ENCODE measurements at places on chromosomes 1 and 21.

DNA sequence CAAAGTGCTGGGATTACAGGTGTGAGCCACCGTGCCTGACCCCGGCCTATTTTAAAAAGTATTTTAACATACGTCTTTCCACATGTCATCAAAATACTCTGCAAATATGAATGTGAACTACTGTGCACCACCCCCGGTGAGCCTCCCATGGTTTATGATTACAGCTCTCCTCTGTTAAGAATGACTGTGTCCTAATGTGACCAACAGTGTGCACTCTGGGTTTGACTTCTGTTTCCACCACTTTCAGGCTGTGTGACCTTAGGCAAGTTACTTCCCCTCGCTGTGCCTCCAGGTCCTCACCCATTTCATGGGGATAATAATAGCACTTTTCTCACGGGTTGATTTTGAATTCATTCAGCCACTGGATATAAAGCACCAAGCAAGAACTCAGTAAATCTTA lies 14.7 kb downstream of the AMPD2 start:
- no peak for DNase-seq

DNA sequence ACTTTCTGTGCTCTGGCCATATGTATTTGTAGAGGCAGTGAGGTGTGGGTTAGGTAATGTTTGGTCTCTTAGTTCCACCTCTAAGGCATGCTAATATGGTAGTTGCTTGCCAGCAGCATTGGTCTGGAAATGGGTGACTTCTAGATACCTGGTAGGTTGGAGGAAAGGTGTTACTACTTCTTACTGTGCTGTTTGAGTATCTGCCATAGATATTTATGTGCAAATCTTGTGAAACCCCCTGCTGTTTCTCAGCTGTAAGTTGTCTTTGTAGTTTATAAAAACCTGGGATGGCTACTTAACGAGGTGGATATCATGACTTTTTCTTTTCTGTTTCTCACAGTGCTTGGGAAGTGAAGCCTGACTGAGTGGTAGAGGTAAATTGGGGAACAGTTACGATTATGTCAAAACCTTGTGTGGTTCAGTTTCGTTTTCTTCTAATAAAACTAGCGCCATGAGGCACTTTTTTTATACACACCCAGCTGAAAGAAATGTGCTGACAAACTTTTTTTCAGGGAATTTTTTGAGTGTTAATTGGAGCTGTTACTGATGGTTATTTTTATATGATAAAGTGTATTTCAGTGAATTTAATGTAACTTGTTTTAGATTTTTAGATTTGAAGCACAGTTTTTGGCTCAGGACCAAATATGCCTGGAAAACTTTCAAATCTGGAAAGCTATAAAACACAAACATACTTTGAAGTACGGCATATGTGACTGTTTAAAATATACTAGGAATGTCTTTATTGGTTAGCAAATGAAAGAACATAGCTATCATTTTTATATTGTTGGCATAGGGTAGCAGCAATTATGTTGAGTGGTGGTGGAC lies 42.1 kb downstream of the CAMSAP2 start:
- DNase-seq, result no peak

DNA sequence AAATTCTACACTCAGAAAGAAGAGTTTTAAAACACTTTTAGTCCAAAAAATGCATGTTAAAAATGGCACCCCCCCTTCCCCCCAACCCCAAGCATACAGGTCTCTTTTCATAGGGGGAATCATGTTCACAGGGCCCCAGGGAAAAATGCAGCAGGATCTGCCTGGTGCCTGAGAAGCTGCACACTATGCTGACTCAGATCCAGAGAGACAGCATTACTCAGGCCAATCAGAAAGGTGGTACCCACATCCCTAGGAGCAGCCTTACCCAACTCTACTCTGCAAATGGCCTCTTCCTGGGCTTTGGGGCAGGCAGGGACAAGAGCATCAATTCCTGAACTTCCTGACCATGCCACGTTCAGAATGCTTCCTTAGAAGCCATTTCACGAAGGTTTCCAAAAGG lies 119.0 kb downstream of the HIVEP3 start:
- DNase-seq, result no peak

DNA sequence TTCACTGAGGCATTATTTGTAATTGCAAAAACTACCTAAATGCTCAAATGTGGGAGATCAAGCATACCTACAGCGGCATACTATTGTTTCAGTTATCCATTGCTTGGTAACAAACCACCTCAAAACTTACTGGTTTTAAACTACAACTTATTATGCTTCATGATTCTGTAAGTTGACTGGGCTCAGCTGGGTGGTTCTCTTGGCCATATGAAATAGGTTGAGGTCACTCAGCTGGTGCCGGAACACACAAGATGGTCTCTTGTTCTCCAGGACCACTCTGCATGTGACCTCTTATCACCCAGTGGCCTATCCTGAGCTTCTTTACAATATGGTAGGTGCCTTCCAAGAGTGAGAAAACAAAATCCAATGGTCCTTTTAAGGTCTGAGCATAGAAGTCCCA lies 195.4 kb upstream of the FGGY start:
- no peak for DNase-seq

- DNase-seq, result no peak
Observed at GRCh38 chr1:171107262-171107940, 16.7 kb downstream of the FMO3 start.

DNA sequence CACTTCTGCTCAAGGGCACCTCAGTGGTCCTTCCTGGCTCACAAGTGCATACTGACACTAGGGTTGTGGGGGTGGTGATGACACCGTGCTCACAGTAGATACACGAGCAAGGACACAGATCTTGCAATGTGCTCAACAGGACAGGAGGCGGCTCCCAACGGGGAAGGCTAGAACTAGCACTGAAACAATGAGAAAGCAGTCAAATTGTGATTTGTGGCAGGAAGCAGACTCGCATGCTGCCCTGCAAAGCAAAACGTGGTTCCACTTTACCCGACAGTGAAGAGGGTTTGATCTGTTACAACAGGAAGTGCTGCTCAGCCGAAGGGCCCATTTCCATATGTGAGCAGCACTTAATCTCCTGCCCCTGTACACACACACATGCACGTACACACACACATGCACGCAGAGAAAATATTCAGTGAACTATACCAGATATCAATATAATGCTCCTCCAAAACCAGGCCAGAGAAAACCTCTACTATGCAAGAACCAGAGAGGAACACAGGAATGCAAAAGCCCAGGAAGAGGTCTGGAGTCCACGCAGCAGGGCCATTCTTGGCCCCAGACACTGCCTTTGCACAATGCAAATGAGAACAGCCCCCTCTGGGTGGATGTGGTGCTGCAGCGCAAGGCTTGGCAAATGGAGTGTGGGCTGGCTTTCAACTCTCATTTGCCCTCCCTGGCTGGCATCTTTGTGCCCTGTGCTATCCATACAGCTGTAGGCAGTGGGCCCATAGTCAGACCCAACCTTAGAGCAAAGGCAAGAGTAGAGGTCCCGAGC lies 47.1 kb downstream of the KANK4 start:
- DNase-seq, result peak; percentile 29

DNA sequence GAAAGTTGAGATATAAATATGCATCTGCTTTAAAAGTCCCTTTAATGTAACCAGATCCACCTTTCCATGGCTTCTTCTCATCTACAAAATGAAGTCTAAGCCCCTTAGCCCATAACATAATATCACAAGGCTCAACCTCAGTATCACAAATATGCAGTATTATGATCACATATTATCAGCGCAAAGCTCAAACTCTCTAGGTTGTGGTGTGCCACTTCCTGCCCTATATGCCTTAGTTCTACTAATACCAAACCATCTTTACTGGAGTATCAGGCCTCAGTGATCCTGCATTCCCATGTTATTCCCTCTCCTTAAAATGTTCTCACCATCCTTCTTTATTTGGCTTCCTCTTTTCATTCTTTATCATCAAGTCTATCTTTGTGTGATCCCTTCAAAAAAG lies 301.8 kb downstream of the NEGR1 start:
- no peak for DNase-seq

GRCh38 chr1:104084380-104084779 lies 334.7 kb downstream of the AMY1C start:
- no peak for DNase-seq

DNA sequence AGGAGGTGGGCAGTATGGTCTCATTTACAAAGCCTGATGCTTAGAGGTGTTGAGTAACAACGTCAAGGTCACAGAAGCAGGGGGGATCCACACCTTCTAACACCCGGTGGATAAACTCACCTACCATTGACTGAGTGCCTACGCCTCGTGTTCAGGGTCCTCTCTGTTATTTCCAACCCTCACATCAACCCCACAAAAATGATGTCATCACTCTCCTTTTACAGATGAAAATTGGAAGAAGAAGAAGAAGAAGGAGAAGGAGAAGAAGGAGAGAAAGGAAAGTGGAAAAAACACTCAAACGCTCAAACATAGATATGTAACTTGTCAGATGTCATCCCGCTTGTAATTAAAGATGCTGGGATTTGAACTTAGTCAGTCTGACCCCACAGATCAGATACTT lies 653 bp upstream of the KCNN3 start:
- DNase-seq, result no peak

DNA sequence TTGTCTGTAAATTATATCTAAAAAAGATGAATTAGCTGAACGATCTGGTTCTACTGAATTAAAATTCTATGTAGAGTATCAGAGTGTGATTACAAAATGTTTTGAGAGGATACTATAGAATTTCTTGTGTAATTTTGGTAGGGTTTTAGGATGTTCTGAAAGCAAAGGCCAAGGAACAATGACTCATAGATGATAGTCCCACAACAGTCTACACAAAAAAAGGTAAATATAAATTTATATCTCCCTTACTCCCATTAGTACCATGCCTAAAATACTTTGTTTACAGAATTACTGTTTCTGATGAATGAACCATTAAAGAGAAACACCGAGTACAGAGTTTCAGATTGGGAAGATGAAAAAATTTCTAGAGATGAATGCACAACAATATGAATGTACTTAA lies 9.5 kb downstream of the EDEM3 start:
- no peak for DNase-seq

DNA sequence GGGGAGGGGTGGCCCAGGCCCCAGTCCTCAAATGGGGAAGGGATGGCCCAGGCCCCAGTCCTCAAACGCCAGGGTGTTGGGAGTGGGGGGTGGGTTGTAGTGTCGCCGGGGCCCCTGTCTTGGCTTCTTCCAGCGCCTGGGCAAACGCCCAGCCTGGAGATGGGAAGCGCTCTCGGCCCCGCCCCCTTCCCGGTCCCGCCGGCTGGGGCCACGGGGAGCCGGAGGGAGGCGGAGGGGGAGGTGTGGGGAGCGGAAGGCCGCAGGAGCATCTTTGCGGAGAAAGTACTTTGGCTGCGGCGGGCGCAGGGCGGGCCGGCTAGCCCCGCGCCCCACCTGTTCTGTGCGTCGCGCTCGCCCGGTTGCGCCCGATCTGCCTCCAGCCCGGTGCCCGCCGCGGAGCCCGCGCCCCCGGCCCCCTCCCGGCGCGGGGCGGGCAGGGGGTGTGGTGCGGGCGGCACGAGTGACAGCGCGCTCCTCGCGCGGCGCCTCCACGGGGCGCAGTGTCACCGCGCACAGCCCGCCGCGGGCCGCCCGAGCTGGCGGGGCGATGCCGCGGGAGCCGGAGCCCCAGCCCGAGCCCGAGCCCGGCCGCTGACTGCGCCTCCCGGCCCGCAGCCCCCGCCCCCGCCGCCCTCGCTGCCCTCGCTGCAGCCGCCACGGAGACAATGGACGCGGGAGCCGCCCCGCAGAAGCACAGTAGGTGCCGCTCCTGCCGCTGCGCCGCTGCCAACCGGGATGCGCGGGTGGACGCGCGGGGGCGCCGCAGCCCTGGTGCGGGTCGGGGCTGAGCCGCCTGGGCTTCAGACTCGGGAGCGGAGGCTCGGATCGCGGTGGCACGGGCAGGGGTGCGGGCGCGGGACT lies 31.1 kb upstream of the PEX10 start:
- no peak for DNase-seq

DNA sequence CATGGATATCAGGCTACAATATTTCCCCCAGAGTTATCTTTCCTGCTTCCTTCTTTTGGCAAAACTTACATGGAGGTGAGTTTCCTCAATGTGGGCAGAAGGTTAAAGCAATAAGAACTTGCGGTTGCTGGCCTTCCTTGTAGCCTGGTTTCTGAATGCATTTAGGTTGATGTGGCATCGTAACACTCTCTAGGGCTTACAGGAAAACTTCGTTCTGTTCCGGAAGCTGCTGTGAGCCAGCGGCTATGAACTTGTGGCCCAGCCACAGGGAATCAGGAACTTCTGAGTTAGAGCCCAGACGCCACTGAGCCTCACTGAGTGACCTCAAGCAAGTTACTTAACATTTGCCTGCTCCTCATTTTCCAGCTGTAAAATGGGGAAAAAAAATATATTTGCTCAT lies 623.4 kb upstream of the ADAMTS5 start:
- DNase-seq, result no peak

Data from CD4-positive, alpha-beta T cell treated with Interferon gamma for 1 hour (primary cell).